Neural progenitor cell (in vitro differentiated cells): ENCODE measurements at places on chromosomes 6 and 20. TPM values are rescaled to one million over a fixed set of nuclear protein-coding genes. Genes with fewer than 3 reads are reported as not detected.

Gene PRKN
- total RNA-seq, result 2.2 and 2.8 TPM in 2 replicates

Gene SLC22A1
- 0.22 TPM in 1 of 2 replicates, not detected in the other for total RNA-seq

Gene CDS2
- total RNA-seq, result 53.8 and 59.8 TPM in 2 replicates

Gene HRH3
- total RNA-seq, result 0.09 and 1.7 TPM in 2 replicates

Gene SNAP25
- total RNA-seq, result not detected in 2 replicates

Gene RAD21L1
- not detected in 2 replicates for total RNA-seq

DNA sequence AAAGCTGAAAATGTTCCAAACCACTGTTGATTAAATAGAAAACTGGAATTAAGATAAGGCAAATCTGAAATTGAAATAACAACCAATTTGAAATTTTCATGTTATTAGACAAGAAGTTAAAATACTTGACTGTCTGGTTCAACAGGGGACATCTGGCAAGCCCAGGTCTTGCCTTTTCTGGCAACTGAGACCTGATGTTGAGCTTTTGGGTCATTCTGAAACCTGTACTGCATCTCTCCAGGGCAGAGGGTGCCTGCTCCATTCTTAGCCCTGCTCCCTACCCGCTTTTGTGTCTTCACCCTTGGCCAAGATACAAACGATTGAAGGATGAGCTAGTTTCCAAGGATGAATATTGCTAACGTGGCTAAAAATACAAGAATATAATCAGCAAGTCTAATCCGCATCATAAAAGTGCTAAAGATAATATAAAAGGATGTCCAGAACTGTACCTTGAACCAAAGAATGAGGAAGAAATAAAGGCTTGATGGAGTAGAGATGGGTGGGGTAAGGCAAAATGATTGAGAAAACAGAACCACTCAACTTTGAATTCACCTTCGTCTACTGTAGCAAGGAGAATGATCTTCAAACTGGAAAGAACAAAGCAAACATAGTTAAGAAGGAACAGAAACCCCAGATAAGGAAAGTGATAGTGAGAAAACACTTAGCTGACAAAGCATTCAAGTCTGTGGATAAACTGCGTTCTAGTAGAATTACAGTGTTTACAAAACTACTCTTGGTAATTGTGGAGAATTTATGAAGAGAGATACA lies 109.8 kb upstream of the MAN1A1 start:
- DNase-seq, result no peak
- H3K4me3 ChIP-seq, result no peak overlapping the region

DNA sequence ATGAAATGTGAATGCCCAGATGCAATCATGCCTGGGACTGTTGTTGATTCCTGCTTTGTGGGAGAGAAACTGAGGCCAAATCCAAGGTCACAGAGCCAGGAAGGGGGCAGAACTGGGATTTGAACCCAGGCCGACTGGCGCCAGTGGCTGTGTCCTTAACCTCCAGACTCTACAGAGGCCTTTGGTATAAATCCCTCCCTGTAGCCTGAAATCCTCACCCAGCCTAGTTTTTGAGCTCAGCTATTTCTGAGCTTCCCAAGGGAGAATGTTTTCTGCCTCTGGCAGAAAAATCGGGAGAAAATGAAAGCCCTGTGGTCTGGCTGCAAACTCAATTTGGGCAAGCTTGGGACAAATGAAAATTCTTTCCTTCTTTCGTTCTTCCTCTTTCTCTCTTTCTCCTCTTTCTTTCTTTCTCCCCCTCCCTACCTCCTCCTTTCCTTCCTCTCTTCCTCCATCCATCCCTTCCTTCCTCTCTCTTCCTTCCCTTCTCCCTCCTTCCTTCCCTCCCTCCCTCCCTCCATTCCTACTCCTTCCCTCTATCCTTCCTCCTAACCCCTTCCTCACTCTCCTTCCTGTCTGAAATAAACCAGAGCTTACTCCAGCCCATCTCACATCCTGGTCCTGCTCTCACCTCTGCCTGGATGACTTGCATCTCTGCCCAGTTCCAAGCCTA lies 34.9 kb downstream of the SNAI1 start:
- H3K27ac ChIP-seq, result no peak overlapping the region
- H3K4me1 ChIP-seq, result peaks cover 7% of the 10 kb centered on the region
- H3K36me3 ChIP-seq, result no peaks in the 10 kb centered on the region
- H3K27me3 ChIP-seq, result no peaks in the 10 kb centered on the region
- no peak overlapping the region for H3K4me3 ChIP-seq

DNA sequence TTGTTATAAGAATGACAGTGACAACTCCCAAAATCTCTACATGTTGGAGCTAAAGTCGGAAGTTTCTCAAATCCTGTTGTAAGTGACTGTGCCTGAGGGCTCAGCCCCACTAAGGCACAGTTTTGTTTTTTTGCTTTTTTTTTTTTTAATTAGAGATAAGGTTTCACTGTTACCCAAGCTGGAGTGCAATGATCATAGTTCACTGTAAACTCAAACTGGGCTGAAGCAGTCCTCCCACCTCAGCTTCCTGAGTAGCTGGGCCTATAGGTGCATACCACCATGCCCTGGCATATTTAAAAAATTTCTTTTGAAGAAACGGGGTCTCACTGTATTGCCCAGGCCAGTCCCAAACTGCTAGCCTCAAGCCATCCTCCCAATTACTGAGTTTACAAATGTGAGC lies 96.9 kb downstream of the DTD1 start:
- no peak for DNase-seq
- H3K4me1 ChIP-seq, result peaks cover 10% of the 10 kb centered on the region
- H3K36me3 ChIP-seq, result no peaks in the 10 kb centered on the region
- H3K27ac ChIP-seq, result no peak overlapping the region

GRCh38 chr20:8796088-8796660 lies 272.7 kb upstream of the PLCB4 start:
- H3K4me3 ChIP-seq, result no peak overlapping the region
- DNase-seq, result no peak
- H3K27me3 ChIP-seq, result no peaks in the 10 kb centered on the region
- H3K36me3 ChIP-seq, result no peaks in the 10 kb centered on the region
- H3K4me1 ChIP-seq, result no peaks in the 10 kb centered on the region
- no peak overlapping the region for H3K27ac ChIP-seq

- DNase-seq, result no peak
- peaks cover 14% of the 10 kb centered on the region for H3K4me1 ChIP-seq
- H3K27ac ChIP-seq, result no peak overlapping the region
- no peak overlapping the region for H3K4me3 ChIP-seq
- H3K36me3 ChIP-seq, result no peaks in the 10 kb centered on the region
These were observed 398.5 kb upstream of the SASH1 start for GRCh38 chr6:147944122-147944521.

DNA sequence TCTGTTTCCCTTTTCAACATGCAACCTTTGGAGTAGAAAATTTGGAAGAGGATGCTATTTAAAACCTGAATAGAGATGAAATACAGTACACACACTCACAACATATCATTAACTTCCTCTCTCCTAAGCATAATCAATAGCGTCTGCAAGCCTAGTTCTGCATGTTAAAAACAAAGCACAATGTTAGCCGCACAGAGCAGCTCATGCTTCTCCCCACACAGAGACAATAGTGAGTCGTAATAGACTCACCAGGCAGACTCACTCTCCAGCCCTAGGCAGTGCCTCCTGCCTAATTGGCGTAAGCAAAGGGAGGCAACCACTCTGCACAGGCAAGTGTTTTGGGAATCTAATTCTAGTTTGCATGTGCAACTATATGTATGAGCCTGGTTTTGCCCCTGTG lies 45.8 kb upstream of the ARID1B start:
- no peaks in the 10 kb centered on the region for H3K36me3 ChIP-seq
- no peak overlapping the region for H3K4me3 ChIP-seq
- H3K27ac ChIP-seq, result no peak overlapping the region
